NCI-H1092 (cell line): ENCODE measurements at places on chromosomes 11 and 22.

DNA sequence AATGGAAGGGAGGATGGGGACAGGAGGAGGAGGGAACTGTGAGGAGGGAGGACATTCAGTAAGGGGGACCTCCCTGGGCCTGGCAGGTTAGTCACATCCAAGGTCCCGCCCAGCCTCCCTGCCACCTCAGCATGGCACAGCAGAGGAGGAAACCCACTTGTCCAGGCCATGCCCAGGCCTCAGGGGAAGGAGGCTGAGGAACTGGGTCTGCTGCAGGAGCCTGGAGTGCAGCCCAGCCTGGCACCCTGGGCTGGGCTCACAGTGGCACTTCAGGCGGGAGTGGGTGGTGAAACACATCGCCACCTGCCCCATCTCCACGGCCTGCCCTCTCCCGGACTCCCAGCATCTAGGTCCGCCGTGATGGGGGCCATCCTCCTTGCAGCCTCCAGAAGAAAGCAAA is 17.2 kb upstream of the KLHL35 start:
- no peak for DNase-seq

DNA sequence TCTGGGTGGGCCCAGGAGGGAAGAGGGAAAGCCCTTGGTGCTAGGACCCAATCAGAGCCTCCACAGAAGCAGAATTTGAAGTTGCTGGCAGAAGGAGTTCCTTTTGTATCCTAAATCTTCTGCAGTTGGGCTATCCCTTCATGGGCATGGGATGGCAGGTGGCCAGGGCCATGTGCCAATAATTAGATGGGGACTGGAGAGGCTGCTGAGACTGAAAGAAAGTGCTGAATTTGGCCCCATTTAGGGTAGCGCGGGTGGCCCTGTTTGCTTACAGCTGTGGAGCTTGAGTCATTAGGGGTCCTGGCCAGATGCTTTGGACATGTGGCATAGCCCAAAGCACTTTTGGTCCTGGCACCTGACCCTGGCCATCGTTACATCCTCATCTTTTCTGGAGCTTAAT is 27.1 kb downstream of the PARVA start:
- DNase-seq, result no peak

- DNase-seq, result no peak
Measured at GRCh38 chr11:15657264-15657663, 542.5 kb downstream of the INSC start.

- peak; percentile 80 for DNase-seq
Measured at GRCh38 chr11:40293655-40294348, 1165.7 kb downstream of the LRRC4C start.

DNA sequence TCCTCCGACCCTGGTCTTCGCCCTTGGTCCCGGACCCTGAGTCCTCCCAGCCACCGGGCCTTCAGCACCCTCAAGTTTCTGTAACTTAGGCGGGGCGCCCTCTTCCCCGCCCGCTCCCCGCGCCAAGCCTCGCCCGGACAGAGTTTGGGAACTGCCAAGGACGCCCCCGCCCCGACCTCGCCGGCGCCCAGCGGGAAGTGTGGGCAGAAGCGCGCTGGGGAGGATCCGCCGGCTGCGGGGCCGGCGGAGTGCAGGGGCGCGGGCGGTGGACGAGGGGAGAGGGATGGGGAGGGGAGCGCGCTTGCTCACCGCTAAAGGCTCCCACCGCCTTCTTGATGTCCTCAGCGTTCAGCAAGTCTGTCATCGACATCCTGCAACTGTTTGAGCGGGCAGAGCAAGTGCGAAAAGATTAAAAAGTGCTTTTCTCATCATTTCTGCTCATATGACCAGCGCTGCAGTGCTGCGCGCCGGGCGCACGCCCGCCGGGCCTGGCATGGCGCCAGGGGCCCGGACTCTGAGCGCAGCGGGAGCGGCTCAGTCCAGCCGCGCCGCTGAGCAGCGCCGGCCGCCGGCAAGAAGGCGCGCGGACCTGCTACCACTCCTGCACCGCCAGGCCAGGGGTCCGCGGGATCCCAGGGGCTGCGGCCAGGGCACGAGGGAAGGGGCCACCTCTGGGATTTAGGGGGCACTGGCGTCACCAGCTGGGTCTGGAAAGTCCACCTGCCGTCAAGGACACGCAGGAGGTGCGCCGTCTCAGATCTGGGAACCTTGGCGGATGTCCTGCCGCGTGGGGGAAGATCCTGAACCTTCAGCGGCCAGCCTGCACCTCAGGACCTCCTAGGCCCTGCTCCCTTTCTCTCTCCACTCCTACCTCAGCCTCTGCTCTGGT is at the start of gene PVALB:
Gene PVALB, minus strand, starts transcription at position 400 of the 889 bp plus-strand sequence. Its CDS starts 30 bp downstream, at position 370.
- no peak for DNase-seq

- DNase-seq, result no peak
Measured at GRCh38 chr11:105181100-105181499, 41.5 kb upstream of the CARD18 start.

GRCh38 chr11:62721994-62722393 is 5.3 kb downstream of the HNRNPUL2 start:
- DNase-seq, result no peak

DNA sequence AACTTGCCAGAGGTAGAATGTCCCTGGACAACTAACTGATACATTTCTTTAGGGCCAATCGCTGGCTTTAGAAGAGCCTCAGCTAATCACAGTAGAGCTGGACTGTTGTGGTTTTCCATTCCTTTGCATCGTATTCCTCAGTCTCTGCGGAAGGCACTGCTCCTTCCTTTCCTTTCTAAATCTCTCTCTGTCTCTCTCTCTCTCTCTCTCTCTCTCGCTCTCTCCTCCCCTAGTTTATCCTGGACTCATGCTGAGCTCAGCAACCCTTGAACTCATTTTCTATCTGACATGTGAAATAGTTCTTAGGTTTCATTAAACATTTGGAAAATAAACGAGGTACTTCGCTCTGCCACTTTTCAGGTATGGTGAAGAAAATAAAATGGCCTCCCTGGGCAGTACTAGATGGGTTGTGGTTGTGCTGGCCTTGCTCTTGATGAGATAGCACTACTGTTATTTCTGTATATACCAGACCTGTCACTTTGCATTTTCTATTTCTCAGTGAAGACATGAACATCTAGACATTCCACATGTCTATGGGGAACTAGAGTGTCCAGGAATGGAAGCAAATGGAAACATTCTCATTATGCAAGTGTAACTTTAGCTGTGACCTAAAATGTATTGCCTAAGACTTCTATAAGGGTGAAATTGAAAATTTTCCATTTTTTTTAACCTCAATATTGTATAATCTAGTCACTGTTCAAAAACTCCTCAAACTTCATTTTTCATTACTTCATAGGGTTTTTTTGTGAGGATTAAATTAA is 12.0 kb upstream of the SESN3 start:
- no peak for DNase-seq

- DNase-seq, result no peak
Measured at GRCh38 chr11:26087120-26087935, 244.6 kb upstream of the ANO3 start.

GRCh38 chr22:27094633-27095308 is 437.4 kb downstream of the MIAT start:
- DNase-seq, result no peak

- DNase-seq, result no peak
Measured at GRCh38 chr11:92266806-92267205, 42.2 kb downstream of the FAT3 start.
